Fibroblast of the aortic adventitia (primary cell): ENCODE measurements at places on chromosomes 13 and 19.

GRCh38 chr13:50609011-50609410 lies 234.5 kb downstream of the DLEU7 start:
- no peak for DNase-seq

DNA sequence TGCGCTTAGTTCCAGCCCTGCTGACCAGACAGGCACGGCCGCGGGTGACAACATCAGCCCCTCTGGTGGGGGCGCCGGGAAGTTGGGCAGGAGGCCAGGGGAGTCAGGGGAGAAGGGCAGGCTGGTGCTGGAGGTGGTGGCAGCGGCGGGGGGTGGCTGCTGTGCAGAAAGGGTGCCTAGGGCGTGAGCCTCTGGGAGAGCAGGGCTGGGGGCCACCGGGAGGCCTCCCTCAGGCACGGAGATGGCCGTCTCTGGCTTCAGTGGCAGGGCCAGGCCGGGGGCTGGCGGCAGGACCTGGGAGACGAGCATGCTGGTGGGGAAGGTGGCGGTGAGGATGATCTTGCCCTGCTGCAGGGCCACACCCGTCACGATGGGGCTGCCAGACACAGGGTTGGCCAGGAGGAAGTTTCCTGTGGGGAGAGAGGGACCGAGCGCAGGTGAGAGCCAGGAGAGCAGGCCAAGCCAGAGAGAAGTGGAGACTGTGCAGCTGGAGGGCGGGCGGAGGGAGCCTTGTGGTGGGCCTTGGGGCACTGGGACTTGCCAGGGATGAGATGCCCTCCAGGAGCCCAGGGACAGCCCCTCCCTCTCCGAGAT lies 3.3 kb downstream of the SIX5 start:
- DNase-seq = no peak

DNA sequence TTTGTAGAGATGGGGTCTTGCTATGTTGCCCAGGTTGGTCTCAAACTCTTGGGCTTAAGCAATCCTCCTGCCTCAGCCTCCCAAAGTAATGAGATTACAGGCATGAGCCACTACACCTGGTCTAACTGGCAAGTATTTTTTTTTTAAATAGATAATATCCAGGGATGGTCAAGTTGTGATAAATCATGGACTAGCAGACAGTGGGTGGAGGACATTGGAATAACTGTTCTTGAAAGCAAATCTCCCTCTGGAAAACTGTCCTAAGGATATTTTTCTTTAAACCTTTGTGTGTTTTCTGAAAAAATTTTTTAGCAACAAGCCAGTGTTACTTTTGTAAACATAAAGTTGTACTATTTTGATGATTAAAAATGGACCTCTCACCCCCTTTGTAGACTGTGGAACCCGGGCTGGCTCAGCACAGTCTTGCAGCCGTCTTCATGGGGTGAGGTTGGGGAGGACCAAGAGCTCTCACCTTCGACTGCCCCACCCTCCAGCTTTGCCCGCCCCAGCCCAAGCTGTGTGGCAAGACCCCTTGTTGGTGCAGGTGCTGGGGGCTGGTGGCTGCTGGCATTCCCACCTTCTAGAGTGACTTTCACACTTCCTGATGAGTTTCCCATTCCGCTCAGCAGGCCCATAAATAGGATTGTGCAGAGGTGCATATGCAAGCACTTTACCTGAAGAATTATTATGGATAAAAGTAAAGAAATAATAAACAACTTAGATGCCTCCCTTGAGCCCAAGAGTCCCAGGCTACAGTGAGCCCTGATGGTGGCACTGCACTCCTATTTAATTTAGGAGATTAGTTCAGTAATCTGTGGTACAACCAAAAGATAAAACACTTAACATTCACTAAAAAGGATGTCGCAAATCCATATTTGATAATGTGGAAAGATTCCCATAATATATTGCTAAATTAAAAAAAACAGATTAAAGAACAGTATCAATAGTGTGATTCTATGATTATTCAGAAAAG lies 107.3 kb downstream of the GADD45B start:
- peak; percentile 22 for DNase-seq

DNA sequence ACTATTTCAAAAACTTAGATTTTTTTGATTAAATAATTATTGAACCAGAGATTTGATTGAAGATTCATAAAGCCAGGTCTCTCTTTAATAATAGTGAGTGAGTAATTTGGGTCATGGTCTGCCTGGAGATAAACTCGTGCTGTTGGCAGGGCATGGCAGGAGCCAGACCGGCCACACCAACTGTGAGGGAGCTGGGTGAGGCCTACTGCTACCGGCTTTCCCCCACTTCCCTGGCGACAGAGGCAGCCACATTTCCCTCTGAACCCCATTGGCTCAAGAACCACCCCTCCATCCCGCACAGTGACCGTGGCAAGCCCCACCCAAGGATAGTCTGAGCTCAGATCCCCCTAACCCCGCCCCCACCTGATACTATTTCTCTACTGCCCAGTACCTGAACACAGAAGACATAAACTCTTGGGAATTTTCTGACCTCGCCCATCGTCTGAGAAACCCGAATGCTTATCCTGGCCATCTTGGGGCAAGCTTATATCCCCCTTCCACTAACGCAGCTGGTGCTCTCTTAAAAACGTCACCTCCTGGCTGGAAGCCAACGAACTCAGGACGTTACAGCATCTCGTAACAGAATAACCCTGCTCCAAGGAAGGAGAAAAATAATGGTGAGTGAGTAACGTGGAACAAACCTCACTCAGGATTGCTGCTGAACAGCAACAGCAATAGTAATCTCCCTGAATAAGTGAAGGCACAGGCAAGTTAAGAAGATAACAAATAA lies 627.6 kb upstream of the PCDH9 start:
- no peak for DNase-seq

GRCh38 chr13:111394211-111394922 lies 73.9 kb downstream of the TEX29 start:
- DNase-seq = no peak

DNA sequence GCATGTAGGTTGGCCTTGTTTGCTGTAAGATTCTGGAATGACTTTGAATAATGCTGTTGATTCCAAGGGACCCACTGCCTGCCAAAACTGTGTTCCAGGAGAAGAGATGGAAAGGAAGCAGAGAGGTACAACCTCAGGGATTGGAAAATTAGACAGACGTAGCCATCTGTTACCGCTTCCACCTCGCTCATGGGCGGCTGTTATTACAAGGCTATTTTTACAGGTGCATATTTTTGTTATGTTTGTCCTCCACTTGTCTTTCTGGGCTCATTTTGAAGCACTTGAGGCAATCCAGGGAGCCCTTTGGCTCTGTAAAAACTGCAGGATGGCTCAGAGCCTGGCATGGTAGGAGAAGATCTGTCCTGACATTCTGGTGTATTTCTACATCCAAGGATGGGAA lies 276.4 kb upstream of the TMTC4 start:
- no peak for DNase-seq

GRCh38 chr19:2051773-2052704 lies 995 bp upstream of the MKNK2 start:
- DNase-seq = peak; percentile 54
